ENCODE measurements at places on chromosomes 5 and 9.

GRCh38 chr5:127849408-127849807 lies 146.2 kb downstream of the CCDC192 start:
- DNase-seq, result no peak

DNA sequence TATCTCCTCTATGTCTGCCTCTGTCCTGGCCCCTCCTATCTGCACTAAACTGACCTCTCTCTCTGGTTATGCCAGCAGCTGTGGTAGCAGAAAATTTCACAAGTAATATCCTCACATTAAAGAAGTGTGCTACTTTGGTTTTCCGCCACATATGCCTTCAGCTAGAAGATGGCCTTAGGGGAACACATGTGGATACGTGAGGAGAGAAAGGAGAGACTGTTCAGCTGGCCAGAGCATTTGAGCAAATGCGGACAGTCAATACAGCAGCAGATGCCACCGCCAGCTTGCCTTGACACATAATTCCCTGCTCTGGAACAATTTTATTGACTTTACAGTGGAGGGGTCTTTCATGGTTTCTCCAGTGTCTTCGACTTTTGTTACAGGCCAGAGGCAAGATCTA lies 434.6 kb downstream of the TAF11L14 start:
- no peak for DNase-seq

- DNase-seq, result no peak
Observed at GRCh38 chr9:101739311-101739710, 864 bp upstream of the GRIN3A start.

GRCh38 chr5:162752612-162753011 lies 684.8 kb upstream of the CCNG1 start:
- DNase-seq, result no peak

GRCh38 chr5:38452201-38452600 lies 104.2 kb downstream of the LIFR start:
- DNase-seq, result no peak

DNA sequence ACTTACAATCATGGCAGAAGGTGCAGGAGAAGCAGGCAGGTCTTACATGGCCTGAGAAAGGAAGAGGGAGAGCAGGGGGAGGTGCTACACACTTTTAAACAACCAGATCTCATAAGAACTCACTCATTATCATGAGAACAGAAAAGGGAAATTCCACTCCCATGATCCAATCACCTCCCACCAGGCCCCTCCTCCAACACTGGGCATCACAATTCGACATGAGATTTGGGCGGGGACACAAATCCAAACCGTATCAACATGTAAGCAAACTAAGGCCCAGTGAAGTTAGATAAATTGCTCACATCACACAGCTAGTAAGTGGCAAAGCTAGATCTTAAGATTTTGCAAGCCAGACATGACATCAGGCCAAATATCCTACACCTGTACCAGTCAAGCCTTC lies 48.3 kb upstream of the RIC1 start:
- no peak for DNase-seq

DNA sequence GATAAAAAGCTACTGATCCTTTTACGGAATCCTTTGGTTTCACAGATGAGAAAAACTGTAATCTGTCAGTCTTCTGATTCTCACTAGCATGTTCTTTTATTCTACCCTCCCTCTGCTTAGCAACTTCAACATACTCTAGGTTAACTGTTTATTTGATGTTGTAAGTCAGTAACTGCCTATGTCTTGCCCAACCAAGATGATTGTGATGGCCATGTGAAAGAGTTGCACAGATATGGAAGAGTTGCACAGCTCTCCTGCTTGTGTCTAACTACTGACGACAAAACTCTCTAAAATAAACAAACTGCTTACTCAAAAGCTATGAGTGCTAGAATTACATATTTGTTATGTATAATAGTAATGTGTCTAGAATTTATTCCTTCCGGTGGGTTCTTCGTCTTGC lies 227.3 kb upstream of the DAB2 start:
- DNase-seq, result no peak

GRCh38 chr9:70533492-70533891 lies 119.0 kb upstream of the KLF9 start:
- DNase-seq, result no peak

DNA sequence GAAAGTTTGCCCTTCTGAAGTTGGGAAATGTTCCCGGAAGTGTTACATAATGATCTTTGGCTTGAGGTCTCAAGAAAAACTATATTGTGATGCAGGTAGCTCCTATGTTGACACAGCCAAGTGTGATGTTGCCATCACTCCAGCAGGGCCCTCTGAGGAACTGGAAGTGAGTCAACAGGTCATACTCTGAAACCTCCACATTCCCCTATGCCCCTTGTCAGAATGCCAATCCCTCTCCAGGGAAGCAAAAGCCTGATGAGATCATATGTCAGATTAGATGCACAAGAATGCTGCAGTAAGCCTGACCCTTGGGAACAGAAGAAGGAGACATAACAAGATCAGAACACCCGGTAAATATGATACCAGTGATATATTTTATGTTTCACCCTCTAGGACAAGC lies 66.8 kb upstream of the ITGA2 start:
- no peak for DNase-seq

DNA sequence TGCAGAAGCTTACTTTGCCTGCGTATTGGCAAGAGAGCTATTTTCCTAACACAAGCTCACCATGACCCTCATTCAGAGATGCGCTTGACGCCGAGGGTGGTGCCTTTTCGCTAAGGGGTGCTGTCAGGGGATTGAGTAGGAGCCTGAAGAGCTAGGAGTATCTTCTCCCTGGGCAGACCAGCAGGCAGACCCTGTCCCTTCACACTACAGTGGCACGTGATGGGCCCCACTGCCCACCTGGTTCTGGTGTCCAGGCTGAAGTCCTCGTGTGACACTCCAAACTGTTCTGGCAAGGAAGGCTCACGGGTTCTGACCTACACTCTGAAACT lies 198.3 kb downstream of the AUH start:
- no peak for DNase-seq

DNA sequence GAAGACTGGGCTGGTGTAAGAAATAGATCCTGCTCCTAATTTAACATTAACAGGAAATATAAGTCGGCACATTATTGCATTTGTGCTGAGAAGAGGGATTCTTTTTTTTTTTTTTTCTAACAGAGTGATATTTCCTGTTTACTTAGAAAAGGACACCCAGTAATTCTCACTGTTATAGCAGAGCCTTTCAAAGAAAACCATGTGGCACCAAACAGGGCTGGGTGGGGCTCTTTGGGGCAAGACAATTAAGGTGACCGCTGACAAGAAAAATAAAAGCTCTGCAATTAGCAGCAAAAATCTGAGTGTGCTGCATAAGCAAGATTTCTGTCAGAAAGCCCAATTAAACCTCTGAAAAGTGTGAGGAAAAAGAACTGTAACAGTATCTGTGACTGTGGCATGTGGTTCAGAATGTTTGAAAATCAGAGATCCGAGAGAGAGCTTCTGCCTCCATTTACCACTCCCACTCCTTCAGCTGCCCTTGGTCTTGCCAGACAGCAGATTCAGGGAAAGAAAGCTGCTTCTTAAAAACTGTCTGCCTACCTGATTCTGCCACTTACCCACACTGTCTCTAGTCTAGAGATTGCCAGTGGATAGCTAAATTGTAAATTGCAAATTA lies 77.1 kb upstream of the IQGAP2 start:
- DNase-seq, result no peak

DNA sequence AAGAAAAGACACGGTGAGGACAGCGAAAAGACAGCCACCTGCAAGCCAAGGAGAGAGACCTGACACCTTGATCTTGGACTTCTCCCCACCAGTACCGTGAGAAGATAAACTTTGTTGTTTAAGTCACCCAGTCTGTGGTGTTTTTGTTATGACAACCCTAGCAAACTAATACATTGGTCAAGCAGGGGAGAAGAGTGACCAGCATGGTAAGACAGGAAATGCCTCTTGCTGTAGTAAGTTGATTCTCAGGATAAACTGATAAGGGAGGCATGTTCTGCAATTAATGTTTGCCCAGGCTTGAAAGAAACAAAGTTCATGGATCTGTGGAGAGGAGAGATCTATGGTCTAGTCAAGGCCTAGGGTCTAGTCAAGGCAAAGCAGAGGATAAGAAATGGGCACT lies 801.2 kb downstream of the MAT2B start:
- no peak for DNase-seq

- no peak for DNase-seq
Observed at GRCh38 chr9:99511723-99512122, 289.6 kb downstream of the SEC61B start.

DNA sequence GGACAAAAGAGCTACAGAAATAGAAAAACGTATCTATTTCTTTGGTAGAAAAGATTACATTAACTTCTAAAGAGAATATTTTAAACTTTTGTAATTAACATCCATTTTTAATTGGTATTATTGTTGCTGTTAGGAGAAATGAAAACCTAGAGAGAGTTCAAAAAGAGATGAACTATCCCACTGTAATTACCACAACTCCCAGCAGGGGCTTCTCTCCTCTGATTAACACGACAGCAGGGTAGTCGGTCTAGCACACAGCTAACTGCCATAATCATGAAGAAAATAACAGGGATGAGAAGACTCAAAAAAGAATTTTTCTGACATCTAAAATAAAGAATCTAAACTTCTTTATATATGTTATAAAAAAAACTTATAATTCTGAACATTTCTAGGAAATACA lies 86.2 kb upstream of the CDH9 start:
- no peak for DNase-seq

DNA sequence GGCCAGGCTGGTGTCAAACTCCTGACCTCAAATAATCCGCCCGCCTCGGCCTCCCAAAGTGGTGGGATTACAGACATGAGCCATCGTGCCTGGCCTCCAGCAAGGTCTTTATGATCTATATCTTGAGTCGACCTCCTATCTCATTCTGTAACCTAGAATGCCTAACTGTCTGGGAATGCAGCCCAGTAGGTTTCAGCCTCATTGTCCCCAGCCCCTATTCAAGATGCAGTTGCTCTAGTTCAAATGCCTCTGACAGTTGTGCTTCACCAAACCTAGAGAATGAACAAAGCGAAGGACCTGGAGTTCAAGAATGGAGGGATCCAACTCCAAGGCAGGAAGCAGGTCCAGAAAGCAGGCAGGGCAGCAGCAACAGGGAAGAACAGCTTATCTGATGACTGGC lies 30.8 kb downstream of the GLRX start:
- no peak for DNase-seq
